RPMI8226 (cell line): ENCODE measurements at places on chromosomes 3 and 15.

- DNase-seq: no peak
Measured at GRCh38 chr3:104555728-104556127, 811.0 kb upstream of the ALCAM start.

GRCh38 chr3:52509753-52510328 is 14.7 kb downstream of the STAB1 start:
- peak; percentile 60 for DNase-seq

GRCh38 chr3:14237457-14237856 is 58.8 kb downstream of the LSM3 start:
- DNase-seq: no peak

DNA sequence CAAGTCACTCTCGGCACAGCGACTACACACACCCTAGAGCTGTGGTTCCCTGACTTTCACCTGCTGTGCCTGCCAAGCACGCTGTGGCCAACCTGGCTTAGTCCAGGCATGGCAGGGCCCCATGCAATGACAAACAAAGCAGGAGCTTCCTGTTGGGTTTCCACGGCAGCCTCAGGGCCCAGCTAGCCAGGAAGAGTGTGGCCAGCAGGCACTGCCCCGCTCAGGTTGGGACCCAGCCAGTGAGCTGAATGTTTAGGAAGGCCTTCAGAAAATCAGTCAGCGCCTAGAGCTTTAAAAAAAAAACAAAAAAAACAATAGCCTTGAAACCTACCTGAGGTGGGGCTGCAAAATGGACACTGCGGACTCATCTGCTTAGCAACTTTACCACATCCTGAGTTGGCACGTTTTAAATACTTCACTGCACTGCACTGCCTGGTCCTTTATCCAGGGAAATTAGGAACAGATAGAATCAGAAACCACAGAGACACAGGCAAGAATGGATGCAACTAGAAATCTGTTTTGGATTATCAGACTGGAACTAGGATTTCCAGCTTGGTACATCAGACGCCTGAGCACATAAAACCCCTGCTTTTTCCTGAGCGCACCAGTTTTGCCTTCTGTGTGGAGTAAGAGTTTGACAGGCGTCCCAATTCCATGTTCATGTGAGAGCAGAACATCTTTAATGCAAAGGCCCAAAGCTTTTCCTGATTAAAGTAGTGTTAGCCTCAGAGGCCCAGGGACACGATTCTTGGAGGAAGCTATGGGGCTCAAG is 36.2 kb upstream of the LDHAL6B start:
- DNase-seq: peak; percentile 15

- DNase-seq: no peak
Measured at GRCh38 chr3:36135863-36136262, 244.4 kb upstream of the STAC start.

GRCh38 chr15:71826196-71826595 is 15.8 kb downstream of the NR2E3 start:
- DNase-seq: no peak

DNA sequence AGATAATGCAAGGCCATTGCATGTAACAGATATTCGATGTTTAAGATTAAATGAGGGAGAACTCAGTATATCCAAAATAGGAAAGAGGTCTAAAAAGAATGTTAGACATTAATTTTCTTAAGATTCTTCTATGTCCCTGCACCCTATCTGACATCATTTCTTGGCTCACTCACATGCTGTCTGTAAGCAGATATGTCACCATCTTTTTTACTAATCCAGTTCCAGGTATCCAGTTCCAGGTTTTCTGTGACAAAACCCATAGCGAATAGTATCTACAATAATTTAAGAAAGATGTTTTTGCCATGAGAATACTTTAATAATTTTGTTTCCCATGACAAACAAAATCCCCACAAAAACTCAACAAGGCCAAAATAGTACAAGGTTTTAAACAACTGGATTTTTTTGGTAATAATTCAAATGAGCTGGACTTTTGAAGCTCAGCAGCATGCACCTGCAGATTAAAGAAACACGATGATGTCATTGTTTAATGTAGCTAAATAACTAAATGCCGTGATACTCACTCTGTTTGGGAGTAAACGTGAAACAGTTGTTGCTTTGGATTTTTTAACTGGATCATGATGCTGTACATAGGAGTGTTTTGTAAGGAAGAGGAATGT is 867.6 kb downstream of the EPHA3 start:
- DNase-seq: no peak

GRCh38 chr15:53681056-53681455 is 78.4 kb downstream of the WDR72 start:
- DNase-seq: no peak

DNA sequence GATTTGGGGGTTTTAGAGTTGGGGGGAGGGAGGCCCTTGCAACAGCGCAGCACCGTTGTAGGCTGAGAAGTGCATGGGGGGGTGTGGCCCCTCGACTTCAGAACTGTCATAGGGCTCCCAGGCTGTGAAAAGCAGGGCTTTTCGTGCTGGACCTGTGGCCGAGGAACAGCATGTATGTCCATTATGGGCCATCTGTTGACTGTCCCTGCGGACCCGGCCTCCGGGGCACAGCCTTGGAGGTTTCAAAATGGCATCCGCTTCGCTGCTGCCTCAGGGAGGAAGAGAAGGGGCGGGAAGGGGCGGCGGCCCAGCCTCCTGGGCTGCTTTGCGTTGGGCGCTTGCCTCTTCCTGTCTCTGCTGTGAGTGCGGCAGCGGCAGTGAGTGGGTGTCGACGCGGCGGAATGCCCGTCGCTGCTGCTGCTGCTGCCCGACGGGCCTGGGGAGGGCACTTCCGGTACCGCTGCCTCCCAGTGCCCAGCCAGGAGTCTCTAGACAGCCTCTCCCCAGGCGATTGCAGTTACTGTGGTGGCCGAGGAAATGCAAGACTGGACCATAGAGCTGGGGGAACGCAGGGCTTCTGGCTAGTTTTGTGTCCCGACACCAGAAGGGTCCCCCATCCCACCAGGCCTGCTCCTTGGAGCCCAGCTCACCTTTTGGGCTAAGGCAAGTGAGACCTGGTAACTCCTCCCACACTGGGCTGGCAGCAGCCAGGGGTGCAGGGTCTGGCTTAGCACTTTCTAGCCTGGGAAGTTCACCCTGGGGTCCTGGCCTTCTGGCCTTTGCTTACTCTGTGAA is 1.9 kb downstream of the GNAI2 start:
- DNase-seq: peak; percentile 92

- DNase-seq: no peak
Measured at GRCh38 chr15:41689834-41690233, 29.6 kb downstream of the MGA start.

DNA sequence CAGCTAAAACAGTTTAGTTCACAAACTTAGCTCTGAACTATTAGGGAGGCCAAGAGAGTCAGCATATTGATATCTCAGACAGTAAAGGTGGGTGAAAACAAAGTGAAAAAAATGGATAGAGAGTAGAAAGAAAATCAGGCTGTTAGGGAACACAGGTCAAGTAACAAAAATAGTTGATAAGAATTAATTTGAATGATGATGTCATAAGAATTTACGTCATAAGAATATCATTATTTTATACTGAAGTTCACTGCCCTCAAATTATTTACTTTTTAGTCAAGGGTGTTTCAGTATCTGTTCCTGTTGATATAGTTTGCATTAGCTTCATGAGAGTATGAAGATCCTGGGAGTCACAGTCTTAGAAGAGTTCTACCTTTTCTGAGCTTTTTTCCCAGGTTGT is 1134.6 kb downstream of the SI start:
- no peak for DNase-seq

- no peak for DNase-seq
Measured at GRCh38 chr15:84852212-84852611, 32.2 kb upstream of the SLC28A1 start.

GRCh38 chr15:31268108-31268501 is 58.5 kb upstream of the KLF13 start:
- DNase-seq: no peak

- peak; percentile 44 for DNase-seq
Measured at GRCh38 chr3:136194409-136195257, 1.5 kb downstream of the MSL2 start.

- DNase-seq: no peak
Measured at GRCh38 chr3:71185733-71186455, 397.6 kb downstream of the FOXP1 start.

GRCh38 chr15:23760024-23760423 is 72.9 kb upstream of the NDN start:
- DNase-seq: no peak

DNA sequence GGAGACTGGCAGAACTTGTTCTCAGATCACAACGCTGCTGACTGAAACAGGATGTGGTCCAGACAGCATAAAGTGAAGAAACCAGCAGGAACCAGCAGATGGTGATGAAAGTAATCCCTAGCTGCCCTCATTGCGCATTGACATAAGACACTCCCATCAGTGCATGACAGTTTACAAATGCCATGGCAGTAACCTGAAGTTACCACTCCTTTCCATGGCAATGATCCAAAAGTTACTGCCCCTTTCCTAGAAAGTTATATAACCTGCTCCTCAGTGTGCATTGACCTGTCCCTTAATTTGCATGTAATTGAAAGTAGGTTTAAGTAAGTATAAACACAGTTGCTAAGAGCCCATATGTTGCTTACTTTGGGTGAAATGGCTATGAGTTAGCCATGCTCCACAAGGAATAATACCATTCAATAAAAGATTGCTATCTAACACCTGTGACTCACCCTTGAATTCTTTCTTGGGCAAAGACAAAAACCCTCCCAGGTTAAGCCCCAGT is 149.1 kb upstream of the CD96 start:
- no peak for DNase-seq

GRCh38 chr3:2697589-2697988 is 412.6 kb downstream of the IL5RA start:
- DNase-seq: no peak

- no peak for DNase-seq
Measured at GRCh38 chr15:76737573-76737972, 167.6 kb downstream of the SCAPER start.

GRCh38 chr3:22101811-22102210 is 350.8 kb upstream of the ZNF385D start:
- DNase-seq: no peak

- no peak for DNase-seq
Measured at GRCh38 chr3:70658513-70659310, 346.3 kb upstream of the MDFIC2 start.

GRCh38 chr15:90866161-90866715 is 2.1 kb upstream of the FURIN start:
- no peak for DNase-seq

DNA sequence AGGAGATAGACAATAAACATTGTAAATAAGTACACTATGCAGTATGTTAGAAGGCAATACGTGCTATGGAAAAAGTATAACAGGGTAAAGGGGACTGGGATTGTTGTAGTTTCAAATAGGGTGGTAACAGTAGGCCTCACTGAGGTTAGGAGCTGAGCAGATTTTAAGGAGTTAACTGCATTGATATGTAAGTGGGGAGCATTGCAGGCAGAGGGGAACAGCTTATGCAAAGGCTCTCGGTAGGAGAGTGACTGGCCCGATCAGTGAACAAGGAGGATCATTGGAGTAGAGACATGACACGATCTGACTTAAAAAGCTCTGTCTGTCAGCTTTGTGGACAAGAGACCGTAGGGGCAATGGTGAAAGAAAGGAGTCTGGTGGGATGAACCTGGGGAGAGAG is 46.8 kb downstream of the PCCB start:
- no peak for DNase-seq

GRCh38 chr15:77784361-77785292 is 151.9 kb upstream of the LINGO1 start:
- peak; percentile 66 for DNase-seq

GRCh38 chr15:90816401-90817116 is 51.8 kb upstream of the FURIN start:
- DNase-seq: no peak

- no peak for DNase-seq
Measured at GRCh38 chr3:94336046-94336753, 273.3 kb downstream of the NSUN3 start.

GRCh38 chr15:93028632-93029213 is 60.3 kb downstream of the RGMA start:
- DNase-seq: no peak

DNA sequence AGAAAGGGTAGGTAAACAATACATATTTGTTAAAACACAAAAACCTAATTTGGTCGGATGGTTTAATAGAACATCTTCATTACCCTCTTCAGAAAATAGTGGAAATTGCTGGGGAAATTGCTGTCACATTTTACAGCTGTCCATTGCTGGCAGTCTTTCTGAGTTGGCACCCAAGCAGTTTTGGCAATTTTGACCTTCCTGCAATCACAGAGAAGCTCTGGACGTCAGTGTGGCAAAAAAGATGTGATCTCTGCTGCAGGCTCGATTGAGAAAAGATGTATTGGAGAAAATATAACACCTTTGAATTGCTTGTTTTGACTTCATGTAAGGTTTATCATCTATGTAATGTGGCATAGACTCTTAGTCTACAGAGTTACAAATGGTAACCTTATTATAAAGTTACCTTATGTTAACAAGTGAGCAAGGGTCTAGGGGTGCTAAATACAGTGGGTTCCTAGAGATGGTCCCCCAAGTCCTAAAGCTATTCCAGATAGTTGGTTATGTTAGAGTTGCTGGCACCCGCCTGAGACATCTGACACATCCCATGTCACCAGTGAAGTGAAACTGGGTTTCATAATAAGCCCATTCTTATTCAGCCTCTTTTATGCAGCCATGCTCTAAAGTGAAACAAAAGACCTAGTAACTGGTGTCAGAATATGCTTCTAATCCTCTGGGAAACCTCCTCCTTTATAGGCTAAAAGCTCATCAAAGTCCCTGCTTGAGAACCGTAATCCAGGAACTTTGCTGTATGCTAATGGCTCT is 14.0 kb downstream of the UBE2E1 start:
- DNase-seq: no peak

DNA sequence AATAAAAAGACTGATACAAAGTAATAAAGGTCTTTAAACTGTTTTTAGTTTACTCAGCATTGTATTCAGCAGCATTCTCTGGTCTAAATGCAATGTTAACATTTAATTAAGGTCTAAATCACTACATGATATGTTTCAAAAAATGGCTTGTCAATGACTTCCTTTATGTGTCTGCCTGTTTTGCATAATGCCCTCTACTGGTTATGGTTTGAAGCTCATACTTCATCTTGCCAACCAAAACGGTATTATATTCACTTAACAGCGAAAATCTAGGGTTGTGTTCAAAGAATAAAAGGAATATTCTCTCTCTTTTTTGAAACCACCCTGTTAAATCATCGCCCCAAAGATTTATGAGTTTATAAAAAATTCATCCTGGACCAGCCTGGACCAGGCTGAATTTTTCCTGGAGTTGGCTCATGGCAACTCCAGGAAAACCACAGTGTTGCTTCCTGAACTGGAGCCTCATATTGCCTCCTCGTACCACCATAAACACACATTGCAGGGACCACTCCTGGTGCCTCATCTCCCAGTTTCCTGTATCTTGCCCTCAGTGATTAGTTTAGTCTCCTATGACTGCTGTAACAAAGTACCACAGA is 6.7 kb upstream of the NCEH1 start:
- DNase-seq: peak; percentile 45

- peak; percentile 46 for DNase-seq
Measured at GRCh38 chr3:100254168-100254777, 6.5 kb upstream of the TBC1D23 start.

DNA sequence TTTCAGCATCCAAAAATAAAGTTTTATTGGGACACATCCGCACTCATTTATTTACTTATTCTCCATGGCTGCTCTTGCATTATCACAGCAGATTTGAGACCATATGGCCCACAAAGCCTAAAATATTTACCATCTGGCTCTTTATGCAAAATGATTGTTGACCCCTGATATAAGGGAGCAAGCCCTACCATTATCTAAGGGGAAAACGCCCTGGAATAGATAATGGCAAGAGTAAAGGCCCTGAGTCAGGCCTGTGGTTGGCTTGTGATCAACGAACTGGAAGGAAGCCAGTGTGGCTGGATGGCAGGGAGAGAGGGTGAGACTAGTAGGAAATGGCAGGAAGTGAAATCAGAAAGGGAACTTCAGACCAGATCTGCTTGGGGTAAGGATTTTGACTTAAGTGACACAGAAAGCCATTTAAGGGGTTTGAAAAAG is 24.6 kb upstream of the DMXL2 start:
- peak; percentile 72 for DNase-seq
